ENCODE measurements at places on chromosomes 7 and 10.

- no peak for DNase-seq
Measured at GRCh38 chr7:100874300-100874576, 665 bp upstream of the SRRT start.

DNA sequence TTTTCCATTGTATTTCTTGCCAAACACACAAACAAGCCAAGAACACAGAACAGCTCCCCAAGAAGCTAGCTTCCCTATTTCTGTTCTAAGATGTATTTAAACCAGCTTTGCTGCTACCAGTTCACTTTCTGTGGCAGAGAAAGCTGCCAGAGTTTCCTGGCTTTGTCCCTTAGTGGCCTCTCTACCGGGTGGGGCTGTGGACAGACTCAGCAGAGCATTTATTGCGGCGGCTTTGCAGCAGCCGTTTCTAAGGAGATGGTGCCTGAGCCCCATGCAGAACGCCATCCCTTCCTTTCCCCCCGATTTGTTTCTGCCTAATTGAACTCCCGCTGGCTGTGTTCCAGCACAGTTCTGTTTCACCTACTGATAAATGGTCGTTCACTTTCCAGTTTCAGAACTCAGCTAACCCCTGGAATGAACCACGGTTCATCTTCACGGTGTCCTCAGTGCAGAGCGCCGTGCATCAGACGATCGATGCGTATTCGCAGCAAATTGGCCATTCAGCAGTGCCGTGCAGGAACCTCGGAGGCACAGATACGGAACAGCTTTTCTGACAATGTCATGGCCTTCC, 33.8 kb upstream of the SFMBT2 start:
- no peak for DNase-seq

DNA sequence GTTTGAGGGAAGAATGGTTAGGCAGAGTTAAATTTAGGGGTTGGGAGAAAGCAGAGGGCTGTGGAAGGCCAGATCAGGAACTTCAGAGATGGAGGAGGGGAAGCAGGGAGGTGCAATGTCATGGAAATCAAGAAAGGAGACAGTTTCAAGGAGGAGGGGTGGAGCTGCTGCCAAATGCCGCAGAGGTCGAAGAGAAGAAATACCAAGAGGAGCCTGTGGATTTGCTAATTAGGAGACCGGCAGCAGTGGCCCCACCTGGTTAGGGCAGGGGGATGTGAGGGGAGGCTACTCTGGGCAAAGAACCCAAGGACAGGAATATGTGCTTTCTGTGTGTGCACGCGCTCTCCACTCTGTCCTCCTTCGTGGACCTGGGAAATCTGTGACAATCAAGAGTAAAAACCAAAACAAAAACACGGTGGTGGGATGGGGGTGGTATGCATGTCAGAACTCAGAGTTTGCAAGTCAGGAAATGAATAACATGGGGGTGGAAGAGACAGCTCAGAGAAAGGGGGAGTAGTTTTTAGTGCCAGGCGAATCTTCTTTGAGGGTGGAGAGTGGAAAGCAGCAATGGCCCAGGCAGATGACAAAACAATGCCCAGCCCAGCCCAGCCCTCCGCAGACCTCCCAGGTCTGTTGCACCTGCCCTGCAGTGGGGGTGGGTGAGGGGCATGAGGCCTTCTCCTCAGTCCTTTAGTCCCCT, 102.9 kb upstream of the PAX2 start:
- no peak for DNase-seq

GRCh38 chr7:31093282-31093681, 41.2 kb downstream of the ADCYAP1R1 start:
- no peak for DNase-seq

DNA sequence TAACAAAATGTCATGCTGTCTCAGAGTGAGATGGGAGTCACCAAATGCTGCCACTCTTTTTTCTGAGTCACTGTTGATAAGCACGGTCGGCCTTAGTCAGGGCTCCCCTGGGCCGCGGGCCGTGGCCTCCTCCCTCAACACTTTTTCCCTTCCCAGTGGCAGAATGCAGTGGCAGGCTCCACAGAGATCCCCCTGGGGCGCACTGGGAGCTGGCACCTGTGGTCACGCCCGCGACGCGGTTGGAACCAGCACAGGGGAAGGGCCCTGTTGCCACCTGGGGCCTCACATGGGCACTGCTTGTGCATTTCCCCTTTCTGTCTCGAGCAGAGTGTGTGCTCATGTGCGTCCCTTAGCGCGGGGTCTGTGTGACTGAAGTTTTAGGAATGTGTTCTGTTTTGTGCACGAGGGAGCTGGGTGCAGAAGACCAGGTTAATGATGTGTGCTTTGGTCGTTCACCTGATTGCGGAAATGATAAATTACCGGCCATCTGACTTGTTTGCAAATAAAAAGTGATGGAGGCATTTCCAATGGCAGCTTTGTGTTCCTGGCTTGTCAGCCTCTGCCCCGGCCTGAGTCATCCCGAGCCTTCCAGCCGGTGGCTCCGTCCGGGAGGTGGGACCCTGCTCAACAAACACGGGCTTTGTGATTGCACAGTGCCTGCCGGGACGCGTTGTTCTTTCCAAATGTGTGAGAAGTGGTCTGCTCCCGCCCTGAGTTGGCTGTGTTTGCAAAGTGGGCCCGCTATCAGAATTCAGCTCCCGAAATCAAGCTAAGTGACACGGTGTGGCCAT, 100.7 kb downstream of the NKX6-2 start:
- no peak for DNase-seq

DNA sequence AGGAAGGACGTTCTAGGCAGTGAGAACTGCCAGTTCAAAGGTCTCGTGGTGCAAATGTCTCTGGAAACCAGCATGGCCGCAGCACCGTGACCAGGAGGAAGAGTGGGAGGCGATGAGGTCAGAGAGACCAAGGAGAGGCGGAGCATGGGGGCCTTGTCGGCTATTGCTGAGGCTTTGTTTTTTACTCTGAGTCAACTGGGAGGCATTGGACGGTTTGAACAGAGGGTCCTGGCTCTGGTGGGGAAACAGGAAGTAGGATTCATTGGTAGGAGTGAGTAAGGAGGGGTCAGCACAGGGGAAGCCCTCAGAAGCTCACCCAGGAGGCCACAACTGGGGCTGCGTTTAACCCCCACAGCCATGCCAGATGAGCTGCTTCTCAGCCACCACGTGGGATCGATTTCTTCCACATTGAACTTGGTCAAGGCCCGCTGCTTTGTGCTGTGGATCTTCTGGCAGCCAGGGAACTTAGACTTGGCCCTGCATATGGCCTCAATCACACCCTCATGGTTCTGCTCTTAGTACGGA, 22.2 kb upstream of the SH2B2 start:
- DNase-seq, result no peak

DNA sequence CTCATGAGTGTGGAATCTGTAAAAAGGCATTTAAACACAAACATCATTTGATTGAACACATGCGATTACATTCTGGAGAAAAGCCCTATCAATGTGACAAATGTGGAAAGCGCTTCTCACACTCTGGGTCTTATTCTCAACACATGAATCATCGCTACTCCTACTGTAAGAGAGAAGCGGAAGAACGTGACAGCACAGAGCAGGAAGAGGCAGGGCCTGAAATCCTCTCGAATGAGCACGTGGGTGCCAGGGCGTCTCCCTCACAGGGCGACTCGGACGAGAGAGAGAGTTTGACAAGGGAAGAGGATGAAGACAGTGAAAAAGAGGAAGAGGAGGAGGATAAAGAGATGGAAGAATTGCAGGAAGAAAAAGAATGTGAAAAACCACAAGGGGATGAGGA, 207.7 kb downstream of the ZEB1 start:
- no peak for DNase-seq

DNA sequence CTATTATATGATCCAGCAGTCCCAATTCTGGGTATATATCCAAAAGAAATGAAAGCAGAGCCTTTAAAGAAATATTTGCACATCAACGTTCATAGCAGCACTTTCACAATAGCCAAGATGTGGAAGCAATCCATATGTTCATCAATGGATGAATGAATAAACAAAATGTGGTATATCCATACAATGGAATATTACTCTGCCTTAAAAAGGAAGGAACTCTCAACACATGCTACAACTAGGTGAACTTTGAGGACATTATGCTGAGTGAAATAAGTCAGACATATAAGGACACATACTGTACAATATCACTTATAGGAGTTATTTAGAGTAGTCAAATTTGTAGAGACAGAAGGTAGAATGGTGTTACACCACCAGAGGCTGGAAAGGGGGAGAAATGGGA, 28.0 kb upstream of the ADRB1 start:
- no peak for DNase-seq

DNA sequence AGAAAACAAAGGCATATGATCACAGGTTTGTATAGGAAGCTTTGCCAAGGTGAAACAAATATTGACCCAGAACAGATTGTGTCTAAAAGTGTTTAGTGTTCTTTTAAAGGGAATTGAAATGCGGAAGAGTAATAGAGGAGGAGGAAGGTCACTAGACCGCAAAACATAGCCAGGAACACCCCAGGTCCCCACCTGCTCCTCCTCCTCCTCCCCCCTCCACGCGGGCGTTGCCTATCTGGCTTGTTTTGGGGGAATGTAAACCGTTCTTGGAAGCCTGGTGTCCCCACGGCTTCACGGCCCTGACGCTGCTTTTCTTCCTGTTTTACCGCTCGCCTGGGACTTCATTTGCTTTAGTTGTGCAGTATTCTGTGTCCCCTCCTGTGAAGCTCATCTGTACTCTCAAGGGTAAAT, 81.0 kb upstream of the PFKP start:
- DNase-seq, result no peak

GRCh38 chr7:24793982-24794648, 36.9 kb upstream of the GSDME start:
- no peak for DNase-seq

DNA sequence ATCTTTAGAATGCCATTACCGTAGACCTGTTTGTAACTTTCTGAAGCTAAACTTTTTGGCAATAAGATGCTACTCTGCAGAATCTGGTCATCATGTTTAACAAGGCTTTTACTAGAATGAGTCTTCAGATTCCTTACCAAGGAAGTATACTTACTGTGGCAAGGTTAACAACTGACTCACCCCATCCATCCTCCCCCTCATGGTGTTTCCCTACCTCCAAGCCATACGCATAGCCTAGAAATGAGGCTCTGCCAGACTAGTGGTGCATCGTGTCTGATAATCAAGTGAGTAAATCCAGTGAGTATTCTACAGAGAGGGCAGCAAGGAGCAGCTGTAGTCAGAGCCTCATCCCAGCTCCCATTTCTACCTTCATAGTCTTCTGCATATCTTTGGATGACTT, 223.6 kb downstream of the IPMK start:
- peak; percentile 11 for DNase-seq

DNA sequence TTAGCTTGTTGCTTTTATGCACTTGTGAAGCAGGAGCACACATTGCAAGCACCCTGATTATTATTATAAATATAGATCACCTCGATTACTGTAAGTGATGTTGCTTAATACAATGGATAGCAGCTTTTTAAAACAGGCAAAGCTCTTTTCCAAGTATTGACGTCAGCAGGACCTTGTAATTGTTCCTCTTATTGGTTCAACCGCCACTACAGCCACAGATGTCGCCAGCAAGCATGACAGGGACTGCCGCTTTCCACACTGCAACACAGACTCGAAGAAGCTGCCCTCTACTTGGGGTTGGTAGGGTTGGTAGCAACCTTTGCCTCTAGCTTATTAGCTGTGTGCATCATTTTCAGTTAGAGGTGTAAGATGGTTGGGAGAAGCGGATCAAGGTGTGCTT, 167.6 kb downstream of the ZNF365 start:
- no peak for DNase-seq

DNA sequence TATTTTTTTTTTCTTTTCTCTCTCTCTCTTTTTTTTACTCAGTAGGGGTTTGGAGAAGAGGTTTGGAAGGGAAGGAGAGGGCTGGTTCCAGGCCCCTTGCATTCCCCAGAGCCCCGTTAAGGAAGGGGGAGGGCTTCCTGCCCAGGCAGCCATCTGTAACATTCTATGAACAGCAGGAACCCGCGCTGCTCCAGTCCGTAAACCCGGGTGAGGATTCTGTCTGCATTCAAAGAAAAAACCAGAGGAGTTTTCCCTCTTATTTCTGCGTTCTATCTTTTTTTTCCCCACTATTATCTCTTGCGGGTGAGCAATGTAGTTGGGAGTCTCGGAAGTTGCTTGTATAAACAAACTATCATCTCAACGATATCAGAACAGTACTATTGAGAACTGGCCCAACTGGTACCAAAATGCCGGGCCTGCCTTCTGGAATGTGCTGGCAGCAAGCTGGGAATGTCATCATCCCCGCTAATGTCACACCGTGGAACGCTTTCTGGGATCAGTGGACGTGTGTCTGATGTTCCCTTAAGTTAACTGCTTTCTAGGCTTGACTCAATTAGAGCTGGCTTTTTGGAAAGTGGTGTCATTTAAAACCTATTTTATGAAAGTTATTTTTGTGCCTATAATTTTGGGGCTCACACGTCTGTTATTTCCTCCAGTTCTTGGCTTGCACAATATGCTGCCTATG, 153.1 kb upstream of the MEOX2 start:
- peak; percentile 48 for DNase-seq

DNA sequence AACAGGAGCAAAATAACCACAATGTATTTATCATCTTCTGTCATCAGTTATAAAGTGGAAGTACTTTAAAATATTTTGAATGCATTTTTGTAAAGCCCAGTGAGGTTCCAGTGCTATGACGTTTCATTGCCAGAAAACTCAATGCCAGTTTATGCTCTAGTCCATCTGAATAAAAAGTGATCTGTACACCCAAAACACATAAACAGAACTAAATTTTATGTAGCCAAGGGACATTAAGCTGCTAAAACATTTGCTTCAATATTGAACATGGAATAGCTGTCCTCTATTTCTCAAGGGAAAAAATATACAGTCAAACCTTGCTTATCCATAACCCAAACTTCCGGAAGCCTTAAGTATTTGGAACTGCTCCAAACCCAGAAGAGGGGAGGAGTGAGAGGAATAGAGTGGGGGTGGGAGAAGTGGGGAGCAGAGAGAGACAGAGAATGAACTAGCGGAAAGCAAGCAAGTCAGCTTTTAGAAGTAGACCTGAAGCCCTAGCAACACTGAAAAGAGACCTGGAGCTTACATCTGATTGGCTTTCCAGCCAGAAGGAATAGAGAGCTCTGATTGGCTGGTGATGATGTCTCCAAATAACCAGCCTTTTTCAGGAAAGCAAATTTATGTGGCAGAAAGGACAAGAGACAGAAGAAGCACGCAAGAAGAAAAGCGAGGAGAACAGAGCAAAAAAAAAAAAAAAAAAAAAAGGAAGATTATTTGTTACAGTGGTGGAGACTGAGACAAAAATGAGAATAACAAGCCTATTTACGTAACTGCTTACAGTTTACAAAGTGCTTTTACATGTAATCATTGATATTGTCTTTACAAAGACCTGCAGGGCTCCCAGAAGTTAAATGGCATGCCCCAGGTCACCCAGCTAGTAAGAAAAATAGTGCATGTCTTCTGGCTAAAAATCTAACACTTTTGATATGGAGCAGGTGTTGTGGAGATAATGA, 196.0 kb downstream of the RNLS start:
- peak; percentile 20 for DNase-seq

DNA sequence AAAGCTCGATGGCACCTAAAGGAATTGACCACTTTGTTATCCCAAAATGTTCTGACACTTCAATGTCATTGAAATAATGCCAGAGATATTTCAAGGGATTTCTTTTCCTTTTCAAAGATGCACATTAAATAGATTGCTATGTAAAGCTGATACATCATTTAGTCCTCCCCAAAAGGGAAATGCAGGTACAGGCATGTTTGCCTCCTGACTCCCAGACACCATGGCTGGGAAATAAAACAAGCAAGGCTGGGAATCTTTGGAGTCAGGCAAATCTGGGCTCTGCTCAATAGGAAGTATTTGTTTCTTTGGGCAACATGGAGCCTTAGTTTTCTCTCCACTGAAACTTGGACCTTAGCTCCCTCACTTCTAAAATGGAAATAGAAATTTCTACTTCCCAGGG, 230.8 kb upstream of the LRRTM3 start:
- DNase-seq, result no peak

GRCh38 chr7:40348126-40348728, 213.4 kb downstream of the SUGCT start:
- no peak for DNase-seq

GRCh38 chr7:31669461-31669860, 17.6 kb upstream of the PPP1R17 start:
- DNase-seq, result no peak
